ENCODE measurements at places on chromosomes 3 and 15. TPM values are rescaled to one million over a fixed set of nuclear protein-coding genes. Genes with fewer than 3 reads are reported as not detected.

Gene ATG3
- total RNA-seq, result 68.9 TPM

Gene BLM
- total RNA-seq, result 19.1 TPM

Gene RARB
- total RNA-seq, result 1.0 TPM

GRCh38 chr3:43870120-43870519 is 179.4 kb downstream of the ABHD5 start:
- DNase-seq, result peak; percentile 64

DNA sequence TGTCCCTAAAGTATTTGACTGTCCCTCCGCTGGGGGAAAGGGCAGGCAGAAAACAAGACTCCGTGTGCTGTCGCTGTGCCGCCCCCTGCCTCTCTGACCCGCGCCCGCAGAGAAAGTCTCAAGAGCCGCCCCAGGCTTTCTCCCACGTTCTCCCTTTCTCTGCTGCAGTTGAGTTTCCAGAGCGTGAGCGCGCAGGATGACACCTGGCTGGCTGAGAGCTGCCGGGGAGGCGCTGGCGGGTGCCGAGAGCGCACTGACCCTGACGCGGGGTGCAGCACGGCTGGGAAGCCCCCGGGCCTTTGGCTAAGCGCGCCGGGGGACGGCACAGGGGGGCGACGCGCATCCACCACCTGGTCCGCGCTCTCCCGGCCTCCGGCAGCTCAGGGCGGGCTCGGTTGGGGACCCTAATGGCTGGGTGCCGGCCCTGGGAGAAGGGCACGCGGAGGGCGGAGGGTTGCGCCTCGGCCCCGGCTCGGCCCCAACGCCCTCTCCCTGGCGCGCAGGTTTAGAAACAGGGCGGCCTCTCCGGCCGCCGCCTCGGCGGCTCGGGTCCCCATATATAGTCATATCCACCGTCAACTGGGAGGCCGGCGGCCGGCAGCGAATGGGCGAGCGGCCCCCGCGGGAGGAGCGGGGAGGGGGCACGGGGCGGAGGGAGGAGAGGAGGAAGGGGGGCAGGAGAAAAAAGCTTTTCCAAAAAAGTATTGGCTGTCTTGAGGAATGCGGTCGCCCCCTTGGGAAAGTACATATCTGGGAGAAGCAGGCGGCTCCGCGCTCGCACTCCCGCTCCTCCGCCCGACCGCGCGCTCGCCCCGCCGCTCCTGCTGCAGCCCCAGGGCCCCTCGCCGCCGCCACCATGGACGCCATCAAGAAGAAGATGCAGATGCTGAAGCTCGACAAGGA is at the start of gene TPM1:
Gene TPM1, plus strand, starts transcription at position 774 of the 903 bp plus-strand sequence. Its CDS starts 83 bp downstream, at position 857.
- DNase-seq, result peak; percentile 83

GRCh38 chr3:157023226-157023625 is 136.7 kb downstream of the CCNL1 start:
- DNase-seq, result no peak

DNA sequence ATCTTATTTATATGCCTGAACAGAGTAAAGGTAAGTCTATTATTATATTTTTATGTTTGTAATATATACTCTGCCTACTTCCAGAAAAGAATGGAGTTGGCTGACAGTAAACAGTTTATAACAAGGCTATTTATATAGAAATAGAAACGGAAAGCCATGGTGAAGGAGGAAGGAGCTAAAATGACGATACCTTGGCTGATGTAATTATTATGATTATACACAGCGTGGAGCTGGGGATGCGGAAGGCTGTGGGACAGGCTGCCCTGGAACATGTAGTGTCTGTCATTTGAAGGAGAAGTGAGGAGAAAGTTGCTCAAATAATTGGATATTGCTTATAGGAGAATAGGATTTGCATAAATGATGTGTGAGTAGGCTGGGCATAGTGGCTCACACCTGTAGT is 37.8 kb downstream of the CEMIP start:
- DNase-seq, result no peak

GRCh38 chr15:79527821-79528220 is 95.7 kb downstream of the MINAR1 start:
- no peak for DNase-seq

- no peak for DNase-seq
Observed at GRCh38 chr3:168933614-168934013, 729.9 kb downstream of the MECOM start.

DNA sequence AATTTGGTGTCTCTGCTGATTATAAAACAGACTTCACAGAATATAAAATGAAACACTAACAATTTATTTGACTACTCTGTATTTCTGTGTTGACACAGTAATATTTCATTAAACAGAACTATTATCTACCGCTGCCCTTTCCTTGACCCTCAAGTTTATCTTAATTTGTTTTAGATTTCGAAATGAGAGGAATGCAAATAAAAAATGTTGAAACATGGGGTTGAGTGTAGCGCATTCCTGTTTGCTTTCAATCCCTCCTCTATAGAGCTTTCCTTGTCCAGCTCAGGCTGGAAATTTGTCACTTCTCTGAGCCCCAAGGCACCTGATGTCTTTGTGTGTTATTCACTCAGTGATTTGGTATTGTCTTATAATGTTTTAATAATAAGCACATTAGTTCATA is 550.2 kb downstream of the ZBBX start:
- DNase-seq, result peak; percentile 22

GRCh38 chr15:83695901-83696425 is 42.0 kb downstream of the ADAMTSL3 start:
- DNase-seq, result no peak
